ENCODE measurements at places on chromosomes 7 and 10. TPM values are rescaled to one million over a fixed set of nuclear protein-coding genes. Genes with fewer than 3 reads are reported as not detected.
A peak's percentile ranks its signal among the peaks of the same experiment; 100 is the strongest.

The CAV2 gene
- not detected for total RNA-seq

The CUZD1 gene
- 3.0 TPM for total RNA-seq

The TCF7L2 gene
- total RNA-seq, result 2.2 TPM

The ZNF736 gene
- total RNA-seq, result 39.6 TPM

The KCNIP2 gene
- 3.1 TPM for total RNA-seq

The AGBL3 gene
- 6.7 TPM for total RNA-seq

The C10orf143 gene
- total RNA-seq, result 6.6 TPM

The GOLGA7B gene
- 12.0 TPM for total RNA-seq

- no peak for DNase-seq
Observed at GRCh38 chr10:122939856-122940543, 14.0 kb downstream of the C10orf88 start.

DNA sequence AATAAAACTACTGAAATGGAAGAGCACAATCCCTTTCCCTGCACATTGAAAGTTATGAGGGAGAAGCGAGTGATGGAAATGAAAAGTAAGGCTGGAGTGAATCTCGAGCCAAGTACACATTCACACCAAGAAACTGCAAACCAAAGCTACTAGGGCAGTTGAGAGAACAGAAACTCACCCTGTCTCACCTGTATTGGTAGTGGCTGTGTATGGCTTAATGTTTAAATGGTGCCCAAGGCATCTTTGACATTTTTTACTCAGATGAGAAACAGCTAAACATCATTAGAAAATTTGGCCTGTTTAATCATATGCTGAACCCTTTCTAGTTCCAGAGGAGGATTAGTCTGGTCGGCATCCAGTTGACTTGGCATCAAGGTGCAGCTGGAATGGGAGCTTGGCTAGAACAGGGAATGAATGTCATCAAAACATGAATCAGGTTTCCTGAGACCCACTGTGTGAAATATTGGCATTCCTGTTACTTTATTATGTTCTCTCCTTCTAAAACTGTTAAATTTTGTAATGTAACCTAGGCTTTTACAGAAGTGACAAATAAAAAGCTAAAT lies 840.8 kb downstream of the GRM8 start:
- DNase-seq, result no peak

DNA sequence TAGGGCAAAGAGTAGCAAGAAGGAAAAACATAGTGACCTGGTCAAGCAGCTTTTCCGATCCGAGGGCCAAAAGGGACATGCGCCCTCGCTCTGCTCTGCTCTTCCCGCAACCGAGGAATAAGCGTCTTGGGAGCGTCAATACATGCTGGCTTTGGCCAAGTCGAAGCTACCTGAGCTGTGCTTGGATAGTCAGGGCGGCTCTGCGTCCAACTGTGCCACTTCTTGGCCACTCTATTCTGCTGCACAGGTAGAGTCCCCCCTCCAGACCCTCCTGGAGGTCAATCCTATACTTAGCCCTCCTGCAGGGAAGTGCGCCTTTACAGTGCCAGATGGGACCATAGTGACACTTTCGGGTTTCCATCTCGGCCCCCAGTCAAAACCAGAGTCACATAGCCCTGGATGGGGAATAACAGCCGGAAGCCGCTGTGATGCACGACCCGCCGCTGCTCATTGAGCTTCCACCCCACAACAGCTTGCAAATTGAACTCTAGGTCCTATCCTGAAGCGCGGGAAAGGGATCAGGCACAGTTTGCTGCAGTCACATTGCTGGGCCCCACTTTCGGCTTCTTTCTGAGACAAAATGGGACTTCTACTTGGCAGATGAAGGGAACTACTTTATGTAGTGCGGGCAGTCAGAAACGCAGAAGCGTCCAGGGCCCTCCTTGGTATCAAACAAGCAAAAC lies 1.1 kb upstream of the HPSE2 start:
- no peak for DNase-seq

GRCh38 chr10:96341219-96342182 lies 17.3 kb downstream of the OPALIN start:
- DNase-seq, result no peak

DNA sequence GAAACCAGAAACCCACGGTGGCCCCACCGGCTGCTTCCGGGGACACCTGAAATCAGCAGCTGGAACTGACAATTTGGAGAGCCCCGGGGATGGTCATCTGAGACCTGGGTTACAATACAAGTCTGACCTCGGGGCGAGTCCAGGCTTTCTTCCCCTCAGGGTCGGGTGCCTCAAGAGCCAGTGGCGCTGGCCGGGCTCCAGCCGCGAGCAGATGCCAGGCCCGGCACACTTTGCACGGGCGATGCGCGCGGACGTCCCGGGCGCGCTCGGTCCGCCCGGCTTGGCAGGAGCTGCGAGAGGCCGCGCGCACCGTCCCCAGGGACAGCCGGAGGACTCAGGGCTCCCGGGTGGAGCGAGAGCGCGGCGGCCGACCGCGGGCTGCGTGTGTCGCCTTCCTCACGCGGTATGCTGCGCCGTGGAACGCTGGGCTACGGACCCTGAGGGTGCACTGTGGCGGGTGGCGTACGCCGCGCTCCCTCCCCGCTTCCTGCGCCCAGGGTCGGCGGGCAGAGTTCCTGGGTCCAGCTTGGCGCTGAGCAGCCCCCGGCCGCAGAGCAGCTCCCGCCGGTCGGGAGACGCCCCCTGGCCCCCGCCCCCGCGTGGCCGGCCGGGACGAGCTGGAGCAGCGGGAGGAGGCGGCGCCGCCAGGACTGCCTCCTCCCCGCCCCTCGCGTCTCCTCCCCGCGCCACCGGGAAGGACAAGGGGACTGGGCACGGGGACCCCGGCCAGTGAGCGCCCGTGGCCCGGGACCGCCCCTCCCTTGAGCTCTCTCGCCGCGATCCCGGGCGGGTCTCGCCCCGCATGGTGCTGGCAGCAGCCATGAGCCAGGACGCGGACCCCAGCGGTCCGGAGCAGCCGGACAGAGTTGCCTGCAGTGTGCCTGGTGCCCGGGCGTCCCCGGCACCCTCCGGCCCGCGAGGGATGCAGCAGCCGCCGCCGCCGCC lies at the start of gene RBM20:
TSS of gene RBM20 (plus strand) at position 684 of the 945 bp plus-strand sequence. CDS start at position 803, 119 bp downstream.
- DNase-seq, result peak; percentile 54

DNA sequence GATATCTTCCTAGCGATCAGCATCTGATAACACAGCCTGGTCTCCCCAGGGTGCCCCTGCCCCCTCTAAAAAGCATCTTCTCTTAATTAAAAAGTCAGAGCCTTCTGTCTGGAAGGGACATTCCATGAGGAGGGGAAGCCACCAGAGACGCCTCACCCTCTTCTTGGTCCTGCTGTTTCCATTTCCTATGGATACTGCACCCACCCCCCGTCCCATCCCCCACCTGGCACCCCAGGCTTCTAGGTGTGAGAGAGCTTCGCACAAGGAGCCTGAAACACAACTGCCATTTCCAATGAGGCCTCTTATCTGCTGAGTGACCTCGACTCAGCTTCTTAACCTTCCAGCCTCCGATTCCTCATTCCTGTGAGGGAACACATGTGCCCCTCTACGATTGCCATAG lies 51.4 kb downstream of the COL13A1 start:
- DNase-seq, result no peak

DNA sequence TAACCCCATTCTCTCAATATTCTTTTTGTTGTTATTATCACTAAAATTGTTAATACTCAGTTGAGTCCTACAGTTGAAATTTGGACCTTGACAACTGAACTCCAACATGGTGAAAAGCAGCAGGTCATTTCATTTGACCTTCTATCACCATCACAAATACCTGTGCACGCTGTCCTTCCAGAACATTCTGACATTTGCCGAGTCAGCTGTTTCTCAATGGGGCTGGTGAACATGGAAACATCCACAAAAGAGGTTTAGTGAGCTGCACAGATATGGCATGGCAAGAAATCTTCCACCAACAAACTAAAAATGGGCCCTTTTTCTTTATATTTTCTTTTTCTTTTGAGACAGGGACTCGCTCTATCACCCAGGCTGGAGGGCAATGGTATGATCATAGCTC lies 169.7 kb downstream of the ZNF438 start:
- DNase-seq, result no peak

DNA sequence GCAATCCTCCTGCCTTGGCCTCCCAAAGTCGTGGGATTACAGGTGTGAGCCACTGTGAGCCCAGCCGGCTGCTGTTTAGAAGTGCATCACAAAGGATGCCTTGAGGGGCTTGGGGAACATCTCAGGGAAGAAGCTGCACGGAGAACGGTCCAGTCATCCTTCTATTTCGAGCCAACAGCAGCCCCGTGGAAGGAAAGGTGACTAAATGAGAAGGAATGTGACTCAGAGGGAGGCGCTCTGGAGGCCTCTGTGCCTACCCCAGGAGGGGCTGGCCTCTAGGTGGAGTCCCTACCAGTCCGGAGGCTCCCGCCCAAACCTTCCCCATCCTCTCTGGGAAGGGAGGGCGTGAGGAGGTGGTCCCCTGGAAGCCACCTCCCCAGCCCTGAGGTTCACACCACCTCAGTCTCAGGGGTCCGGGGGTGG lies 76.2 kb downstream of the CTBP2 start:
- no peak for DNase-seq

- no peak for DNase-seq
Observed at GRCh38 chr10:77424257-77424656, 213.4 kb downstream of the KCNMA1 start.

GRCh38 chr7:98651760-98652159 lies 34.7 kb downstream of the NPTX2 start:
- no peak for DNase-seq

GRCh38 chr10:32972460-32972859 lies 14.4 kb upstream of the ITGB1 start:
- no peak for DNase-seq

DNA sequence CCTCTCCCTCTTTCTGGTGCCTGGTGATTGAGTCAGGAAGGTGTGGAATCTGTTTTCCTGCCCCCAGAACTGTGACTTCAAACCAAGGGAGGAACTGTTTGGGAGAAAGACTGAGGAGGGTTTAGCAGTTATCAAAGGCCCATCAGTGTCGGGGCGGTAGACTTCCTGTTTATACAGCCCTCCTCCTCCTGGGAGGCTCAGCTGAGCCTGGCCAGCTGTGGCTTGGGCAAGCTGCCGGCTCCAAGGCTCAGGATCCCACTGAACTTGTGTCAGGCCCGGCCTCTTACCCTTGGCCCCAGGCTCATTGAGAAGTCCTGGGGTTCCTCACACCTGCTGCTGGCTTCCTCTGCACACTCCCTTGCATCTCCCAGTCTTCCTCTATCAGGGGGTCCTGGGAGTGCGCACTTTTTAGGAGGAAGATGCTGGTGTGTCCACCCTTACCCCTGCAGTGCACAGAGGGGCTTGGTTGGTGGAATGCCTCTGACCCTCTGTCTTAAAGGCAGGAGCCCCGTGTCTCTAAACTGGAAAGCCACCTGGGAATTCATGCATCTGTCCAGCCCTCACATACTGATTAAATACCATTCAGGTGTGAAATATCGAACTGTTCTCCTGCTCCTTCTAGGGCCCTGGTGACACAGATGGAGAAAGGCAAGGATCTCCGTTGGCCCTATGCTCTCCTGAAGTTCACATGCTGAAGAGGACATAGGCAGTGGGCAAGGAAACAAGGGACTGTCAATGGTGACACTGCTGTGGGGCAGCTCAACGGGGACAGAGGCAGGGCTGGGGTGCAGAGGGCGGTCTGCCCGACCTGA lies 32.4 kb downstream of the CXCL12 start:
- DNase-seq, result no peak

DNA sequence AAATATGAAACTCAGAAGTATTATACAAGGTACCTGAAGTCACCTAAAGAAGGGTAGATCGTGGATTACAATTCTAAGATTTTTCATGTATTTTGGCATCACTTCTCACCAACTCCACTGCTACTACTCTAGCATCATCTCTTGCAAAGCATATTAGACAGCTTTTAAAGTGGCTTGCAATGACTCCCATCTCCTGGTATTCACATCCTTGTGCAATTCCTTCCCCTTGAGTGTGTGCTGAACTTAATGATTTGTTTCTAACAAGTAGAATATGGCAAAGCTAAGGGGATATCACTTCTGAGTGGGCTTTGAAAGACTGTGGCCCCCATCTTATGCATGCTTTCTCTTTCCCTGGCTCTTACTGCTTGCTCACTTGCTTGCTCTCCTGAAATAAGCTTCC lies 280.2 kb downstream of the SNX13 start:
- no peak for DNase-seq

- DNase-seq, result no peak
Observed at GRCh38 chr7:87552351-87552900, 48.3 kb downstream of the ABCB1 start.

DNA sequence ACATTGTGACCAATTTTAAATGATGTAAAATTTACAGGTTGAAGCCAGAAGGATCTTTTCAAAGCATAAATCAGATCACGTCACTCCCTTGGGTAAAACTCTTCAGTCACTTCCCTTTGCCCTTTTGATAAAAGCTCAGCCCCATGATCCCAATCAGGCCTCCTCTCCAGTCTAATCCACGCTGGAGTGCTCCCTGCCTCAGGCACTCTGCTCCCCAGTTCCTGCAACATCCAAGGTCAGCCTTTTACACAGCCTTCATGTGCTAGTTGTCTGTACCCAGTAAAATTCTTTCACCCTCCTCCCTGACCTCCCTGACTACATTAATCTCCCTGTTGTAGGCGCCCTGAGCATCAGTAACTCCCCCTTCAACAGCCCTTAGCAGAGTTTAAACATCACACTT lies 14.1 kb downstream of the ELMO1 start:
- DNase-seq, result no peak

DNA sequence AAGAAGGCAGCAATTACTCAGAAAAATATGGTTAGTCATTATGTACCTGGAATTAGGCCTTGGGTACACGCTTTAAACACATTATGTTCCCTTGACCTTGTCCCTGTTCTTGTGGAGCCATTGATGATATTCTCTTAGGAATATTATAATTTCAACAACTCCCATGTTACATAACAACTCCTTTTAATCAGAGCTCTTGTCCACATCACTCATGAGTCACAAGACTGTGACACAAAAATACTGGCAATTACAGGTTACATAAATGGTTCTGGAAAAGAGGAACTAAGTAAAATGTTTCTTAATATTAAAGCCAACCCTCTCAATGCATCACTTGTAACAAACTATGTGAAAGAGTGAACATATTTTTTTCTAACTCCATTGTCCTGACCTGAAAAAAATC lies 143.8 kb upstream of the PCLO start:
- DNase-seq, result no peak

- no peak for DNase-seq
Observed at GRCh38 chr10:104028146-104028545, 57.5 kb downstream of the COL17A1 start.

DNA sequence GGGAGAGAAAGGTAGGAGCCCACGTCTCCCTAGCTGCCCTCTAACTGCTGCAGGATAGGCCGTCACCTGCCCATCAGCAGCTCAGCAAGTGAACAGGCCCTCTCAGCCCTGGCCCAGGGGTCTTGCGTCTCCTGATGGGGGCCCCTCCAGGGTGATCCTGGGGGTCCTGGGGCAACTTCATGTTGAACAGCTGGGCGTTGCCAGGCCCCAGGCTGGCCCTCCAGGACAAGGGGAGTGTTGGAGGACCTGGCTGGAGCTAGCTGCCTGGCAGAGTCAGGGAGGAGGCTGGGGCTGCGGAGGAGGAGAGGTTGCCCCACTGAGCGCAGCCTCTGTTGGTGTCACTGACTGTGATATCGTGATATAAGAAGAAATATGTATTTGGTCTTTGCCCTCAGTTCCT lies 34.7 kb downstream of the SPOCK2 start:
- DNase-seq, result no peak

DNA sequence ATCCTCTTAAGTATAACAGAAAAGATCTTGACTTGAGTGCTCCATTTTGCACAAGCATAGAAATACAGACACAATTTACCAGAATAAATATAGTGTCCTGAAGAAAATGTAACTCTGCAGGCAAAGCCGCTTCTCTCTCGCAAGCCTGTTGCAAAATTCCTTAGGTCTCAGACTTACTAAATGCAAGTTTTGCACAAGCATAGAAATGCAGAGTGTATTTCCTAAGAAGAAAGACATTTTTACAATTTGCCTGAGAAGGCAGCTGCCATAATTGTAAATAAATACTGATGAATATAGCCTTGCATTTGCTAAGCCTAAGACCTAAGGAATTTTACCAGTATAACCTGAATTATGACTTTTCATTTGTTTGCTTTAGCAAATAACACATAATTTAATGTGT lies 67.1 kb downstream of the AGMO start:
- DNase-seq, result no peak
